Spinal cord (tissue), 10 donors: ENCODE measurements at places on chromosomes 16 and 17.

GRCh38 chr17:37708616-37709212 lies 36.1 kb downstream of the HNF1B start:
- DNase-seq: no peak

DNA sequence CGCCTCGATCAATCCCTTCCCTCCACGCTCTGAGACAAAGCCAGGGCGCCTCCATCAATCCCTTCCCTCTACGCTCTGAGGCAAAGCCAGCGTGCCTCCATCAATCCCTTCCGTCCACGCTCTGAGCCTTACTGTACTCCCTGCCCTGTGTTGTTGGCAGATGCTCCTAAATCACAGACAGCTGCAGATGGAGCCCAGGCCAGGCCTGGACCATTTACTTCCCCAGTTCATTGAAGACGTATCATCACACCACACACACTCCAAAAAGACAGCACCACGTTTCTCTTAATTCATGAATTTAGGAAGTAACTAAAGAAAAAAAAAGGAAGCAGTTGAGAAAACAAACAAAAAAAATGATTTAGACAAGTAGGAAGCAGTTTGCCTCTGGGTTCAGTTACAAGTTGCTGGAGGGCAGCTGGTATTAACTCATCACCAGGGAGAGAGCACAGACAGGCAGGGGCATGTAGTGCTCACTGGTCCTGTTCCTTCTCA lies 7.4 kb upstream of the CD300LD start:
- peak; percentile 24 for DNase-seq

- DNase-seq: no peak
Measured at GRCh38 chr17:47820033-47820789, 1.4 kb downstream of the OSBPL7 start.

- no peak for DNase-seq
Measured at GRCh38 chr16:60346256-60346655, 1612.1 kb upstream of the GOT2 start.

DNA sequence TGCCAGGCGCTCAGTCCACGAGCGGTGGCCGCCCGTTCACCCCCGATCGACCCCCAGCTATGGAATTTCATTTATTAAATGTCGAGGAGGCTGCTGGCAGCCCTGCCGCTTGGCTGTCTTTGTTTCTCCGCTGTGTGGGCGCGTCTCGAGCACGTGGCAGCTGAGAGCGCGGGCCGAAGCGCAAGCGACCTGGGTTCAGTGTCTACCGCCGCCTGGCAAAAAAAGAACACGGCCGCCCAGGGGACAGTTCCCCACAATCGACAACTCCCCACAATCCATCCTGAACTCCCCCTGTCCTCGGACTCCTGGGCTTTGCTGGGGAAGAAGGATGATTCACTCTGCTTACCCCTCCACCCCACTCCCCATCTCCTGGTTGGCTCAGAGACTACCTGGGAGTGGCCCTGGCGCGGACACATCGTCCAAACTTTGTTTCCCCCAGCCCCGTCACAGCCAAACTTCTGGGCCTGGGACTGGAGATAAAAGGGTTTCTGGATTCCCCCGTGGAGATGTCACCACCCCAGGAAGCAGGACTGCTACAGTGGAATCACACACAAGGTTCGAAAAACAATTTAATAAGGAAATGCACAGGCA lies 1.7 kb upstream of the ANKRD13B start:
- DNase-seq: peak; percentile 80

GRCh38 chr16:80039777-80040176 lies 439.2 kb upstream of the MAF start:
- DNase-seq: no peak

GRCh38 chr17:77456271-77456950 lies 315.6 kb downstream of the SEC14L1 start:
- no peak for DNase-seq

DNA sequence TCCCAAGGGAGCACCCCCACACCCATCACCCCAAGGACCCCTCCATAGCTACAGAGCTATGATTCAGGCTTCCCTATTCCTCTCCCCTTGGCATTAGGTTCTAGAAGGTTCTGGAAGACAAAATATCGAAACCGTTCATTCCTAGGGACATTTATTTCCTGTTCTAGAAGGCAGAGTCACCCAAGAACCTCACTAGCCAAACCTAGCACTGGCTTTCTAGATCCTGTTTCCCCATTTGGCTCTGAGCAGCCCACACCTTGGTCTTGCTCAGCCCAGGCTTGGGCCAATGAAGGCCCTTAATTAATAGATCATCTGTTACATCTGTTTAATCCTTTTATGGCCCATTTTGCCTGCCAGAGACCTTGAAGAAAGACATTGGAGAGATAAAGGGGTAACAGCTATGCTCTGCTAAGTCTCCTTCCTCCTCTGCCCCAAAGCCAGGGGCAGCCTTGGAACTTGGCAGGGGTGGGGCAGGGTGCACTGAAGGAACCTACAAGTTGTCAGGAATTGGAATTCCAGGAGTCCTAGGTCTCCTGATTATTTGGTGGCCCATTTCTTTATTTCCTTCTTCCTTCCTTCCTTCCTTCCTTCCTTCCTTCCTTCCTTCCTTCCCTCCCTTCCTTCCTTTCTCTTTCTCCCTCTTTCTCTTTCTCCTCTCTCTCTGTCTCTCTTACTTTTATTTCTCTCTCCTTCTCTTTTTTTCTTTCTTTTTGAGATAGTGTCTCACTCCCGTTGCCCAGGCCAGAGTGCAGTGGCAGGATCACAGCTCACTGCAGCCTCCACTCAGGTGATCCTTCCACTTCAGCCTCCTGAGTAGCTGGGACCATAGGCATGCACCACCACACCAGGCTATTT lies 8.7 kb upstream of the FZD2 start:
- no peak for DNase-seq

GRCh38 chr17:79940459-79941087 lies 95.1 kb downstream of the TBC1D16 start:
- no peak for DNase-seq

DNA sequence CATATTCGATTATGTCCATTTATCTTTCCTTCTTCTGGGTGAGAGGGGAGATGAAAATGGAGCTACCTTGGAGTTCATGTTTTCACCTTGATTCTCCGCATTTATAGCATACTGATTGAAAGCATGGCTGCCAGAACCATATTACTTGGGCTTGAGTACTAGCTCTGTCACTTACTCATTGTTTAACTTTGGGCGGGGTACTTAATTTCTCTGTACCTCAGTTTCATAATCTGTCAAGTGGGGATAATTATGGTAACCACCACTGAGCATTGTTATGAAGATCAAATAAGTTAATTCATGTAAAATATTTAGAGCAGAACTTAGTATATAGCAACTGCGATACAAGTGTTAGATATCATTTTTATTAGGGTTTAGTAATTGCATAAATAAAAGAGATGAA lies 65.2 kb downstream of the FTO start:
- no peak for DNase-seq

DNA sequence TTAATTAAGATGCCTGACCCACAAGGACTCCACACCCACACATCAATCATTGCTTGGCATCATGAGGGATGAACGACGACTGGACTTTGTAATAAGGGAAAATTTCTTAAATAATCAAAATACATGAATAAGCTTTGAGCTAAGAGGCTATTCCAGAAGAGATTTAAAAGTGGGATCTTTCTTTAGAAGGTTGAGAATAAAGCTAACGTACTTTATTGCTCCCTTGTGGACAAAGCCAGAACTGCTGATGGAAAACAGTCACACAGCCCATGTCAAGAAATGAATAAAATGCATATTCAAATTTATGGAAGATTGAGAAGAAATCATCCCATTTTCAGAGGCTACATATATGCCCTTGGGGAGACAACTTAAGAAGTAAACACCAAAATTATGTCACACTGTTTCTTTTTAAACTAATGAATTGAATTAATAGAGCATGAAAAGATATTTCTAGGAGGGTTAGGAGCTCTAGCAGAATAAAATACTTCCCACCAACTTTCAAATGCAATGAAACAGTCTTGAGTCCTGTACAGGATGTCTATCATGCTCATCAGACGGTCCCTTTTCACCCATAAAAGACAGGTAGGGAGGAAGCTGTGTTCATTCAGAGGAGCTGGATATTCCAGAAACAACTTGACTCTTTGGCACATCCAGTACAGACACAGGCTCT lies 60.2 kb upstream of the PHOSPHO1 start:
- DNase-seq: no peak

DNA sequence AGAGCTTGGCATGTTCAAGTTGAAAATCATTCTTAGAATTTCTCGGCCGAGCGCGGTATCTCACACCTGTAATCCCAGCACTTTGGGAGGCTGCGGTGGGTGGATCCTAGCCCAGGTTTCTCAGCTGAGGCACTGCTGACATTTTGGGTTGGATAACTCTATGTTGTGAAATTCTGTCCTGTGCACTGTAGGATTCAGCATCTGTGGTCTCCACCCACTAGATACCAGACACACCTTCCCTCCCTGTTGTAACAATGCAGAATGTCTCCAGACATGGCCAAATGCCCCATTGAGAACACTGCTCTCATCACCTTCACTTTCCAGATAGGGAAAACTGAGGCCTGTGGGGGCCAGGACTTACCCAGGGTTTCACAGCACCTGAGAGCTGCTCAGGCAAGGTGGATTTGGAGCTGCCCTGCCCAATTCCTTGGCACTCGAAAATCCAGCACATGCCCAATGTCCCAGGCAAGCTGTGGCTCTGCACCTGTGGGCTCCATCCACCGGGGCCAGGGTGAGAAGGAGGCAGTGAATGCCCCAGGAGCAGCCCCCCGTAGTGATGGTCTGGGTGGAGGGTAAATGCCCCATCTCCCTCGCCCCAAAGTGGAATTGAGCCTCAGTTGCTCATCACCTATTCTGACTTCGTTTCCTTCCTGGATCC lies 20.2 kb upstream of the TVP23A start:
- no peak for DNase-seq

- DNase-seq: no peak
Measured at GRCh38 chr16:24534620-24535019, 4.7 kb upstream of the RBBP6 start.

GRCh38 chr17:46818929-46819859 lies 702 bp upstream of the WNT3 start:
- no peak for DNase-seq

DNA sequence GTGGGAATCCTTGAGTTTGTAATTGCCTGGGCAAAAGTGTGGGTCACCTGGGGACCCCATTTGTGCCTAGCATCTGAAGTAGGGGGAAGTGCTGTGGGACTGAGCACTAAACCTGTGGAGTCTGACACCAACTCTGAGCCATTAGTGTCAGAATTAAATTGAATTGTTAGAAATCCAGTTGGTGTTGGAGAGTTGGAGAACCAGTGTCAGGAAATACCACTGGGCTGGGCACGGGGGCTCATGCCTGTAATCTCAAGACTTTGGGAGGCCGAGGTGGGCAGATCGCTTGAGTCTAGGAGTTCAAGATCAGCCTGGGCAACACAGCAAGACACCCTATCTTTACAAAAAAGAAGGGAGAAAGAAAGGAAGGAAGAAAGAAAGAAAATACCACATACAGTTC lies 67.5 kb upstream of the BRD7 start:
- DNase-seq: no peak

DNA sequence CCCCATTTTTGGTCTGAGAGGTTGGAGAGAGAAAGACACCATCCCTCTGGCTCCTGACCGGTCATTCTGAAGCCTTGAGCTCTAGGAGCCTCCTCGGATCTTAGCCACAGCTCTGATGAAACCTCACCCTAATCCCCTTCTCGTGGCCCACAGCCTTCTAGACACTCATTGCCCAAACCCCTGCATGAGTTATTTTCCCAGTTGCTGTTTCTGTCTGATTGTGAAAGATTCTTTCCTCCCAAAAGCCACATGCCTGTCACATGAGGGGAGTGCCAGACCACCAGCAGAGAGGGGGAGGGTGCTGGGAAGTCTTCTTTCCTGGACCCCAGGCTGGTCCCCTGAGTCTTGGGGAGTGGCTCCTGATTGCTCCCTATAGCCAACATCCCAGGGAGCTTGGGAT lies 17.6 kb upstream of the ABR start:
- no peak for DNase-seq

- DNase-seq: no peak
Measured at GRCh38 chr17:31155208-31155810, 60.5 kb downstream of the NF1 start.
